ENCODE measurements at places on chromosomes 7 and 10.
A peak's percentile ranks its signal among the peaks of the same experiment; 100 is the strongest.

DNA sequence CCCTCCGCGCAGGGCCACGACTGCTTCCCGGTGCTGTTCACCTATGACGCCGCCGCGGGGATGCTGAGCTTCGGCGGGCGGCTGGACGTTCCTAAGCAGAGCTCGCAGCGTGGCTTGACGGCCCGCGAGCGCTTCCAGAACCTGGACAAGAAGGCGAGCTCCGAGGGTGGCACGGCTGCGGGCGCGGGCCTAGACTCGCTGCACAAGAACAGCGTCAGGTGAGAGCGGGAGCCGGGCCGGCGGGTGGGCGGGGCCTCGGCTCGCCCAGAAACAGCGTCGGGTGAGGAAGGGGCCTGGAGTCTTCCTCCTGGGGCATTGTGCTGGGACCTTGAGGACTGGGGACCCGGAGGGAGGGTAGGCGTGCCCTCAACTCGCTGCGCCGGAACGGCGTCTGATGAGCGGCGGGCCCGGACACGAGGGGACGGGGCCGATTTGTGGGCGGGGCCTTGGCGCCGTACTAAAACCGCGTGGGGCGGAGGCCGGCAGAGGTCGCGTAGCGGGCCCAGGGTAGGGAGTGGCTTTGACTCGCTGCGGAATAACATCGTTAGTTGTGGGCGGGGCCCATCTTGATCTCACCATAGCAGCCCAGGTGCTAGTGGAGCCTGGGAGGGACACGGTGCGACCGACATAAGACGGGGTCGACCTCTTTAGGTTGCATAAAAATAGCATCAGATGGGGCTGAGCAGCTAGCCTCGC is 15.6 kb downstream of the PDAP1 start:
- peak; percentile 88 for DNase-seq

- DNase-seq = no peak
These were observed 168.3 kb downstream of the SNX13 start for GRCh38 chr7:17771901-17772408.

GRCh38 chr7:44965441-44965903 is 13.3 kb downstream of the MYO1G start:
- no peak for DNase-seq

DNA sequence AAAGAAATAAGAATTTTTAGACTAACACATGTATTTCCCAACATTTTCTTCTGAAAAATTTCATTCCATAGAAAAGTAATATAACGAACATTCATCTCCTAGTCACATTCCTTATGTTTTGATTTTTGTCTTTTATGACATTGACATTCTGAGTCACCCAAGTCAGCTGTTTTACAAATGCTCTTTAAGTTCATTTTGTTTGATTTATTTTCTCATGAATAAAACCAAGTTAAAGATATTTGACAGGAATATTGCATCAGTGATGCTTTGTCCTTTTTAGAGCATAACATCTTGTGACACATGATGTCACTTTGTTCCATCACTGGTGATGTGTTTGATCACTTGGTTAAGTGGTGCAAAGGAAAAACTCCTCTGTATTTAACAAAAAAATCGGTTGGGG is 48.4 kb downstream of the HGF start:
- no peak for DNase-seq

GRCh38 chr7:129664029-129665012 is 52.8 kb downstream of the NRF1 start:
- DNase-seq = no peak

DNA sequence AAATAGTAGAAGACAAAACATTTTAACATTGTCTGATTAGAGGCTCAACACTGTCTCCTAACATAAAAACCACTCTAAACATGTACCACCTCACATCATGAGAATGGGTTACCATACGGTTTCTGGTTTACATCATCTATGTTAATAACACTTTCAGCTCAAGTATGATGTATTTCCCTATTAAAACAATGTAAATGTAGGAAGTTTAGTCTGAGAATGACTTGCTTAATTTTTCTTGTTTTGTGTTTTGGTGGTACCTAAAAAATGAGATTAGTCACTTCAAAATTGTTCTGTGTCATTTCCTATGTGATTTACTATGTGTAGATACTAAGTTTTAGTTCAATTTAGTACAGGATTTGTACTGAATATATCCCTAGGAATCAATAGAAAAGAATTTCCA is 195.8 kb upstream of the SEMA3C start:
- no peak for DNase-seq

DNA sequence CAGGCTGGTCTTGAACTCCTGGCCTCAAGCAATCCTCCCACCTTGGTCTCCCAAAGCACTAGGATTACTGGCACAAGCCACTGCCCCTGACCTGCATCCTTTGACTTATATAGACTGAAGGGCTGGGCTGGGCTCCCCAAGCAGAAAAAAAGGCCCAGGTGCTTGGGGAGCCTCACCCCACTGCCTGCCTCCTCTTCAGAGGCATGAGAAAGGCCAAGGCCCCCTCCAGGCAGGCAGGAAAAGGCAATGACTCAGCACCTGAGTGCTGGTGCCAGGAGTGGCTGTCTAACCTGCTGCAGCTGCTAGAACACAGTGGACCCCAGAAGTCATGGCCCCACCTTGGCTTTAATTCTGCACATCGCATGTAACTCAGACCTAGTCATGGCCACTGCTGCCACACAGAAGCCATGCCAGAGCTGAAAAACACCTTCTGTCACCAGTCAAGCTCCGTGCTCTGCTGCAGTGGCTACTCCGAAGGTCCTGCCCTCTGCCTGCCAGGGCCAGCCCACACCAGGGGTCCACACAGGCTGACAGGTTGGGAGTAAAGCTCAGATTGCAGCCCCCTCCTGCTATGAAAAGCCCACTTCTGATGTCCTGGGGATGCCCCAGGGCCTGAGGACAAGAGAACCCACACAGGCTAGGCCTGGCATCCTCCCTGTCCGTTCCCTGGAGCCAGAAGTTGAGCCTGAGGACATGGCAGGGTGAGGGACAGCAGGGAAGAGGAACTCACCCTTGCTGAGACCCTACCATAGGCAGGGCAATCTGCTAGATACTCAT is 48.5 kb downstream of the GRID1 start:
- no peak for DNase-seq

- no peak for DNase-seq
These were observed 217.1 kb downstream of the PRPF18 start for GRCh38 chr10:13803566-13804554.

DNA sequence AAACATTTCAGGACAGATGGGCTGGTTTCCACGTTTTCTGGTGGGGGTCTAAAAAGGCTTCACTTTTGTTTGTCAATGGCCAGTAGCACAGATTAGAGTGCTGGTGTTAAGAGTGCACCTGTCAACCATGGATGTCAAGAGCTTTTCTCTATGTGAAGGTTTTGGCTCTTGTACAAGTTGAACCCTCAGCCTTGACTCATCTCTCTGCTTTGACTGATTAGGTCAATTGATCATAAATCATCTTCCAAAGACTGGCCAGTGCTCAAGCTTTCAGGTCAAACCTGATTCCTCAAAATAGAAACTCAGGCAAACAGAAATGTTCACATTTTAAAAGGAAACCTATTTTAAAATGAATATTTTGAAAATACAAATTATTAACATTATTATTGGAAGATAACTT is 59.6 kb upstream of the SP4 start:
- DNase-seq = no peak

DNA sequence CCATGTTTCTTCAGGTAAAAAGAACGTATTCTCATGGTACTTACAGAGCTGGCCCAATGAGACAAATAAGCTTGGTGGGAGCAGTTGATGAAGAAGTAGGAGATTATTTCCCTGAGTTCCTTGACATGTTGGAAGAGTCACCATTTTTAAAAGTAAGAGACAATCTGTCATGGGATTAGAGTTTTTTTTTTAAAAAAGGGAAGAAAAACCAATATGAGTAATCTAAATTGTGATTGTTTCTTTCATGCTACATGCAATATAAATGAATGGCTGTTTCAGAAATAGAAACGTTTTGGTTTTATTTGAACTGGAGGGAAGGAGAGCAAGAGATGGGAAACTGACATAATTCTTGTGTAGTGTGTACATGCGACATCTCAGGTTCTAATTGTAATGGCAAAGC is 32.8 kb downstream of the TMEM60 start:
- no peak for DNase-seq

DNA sequence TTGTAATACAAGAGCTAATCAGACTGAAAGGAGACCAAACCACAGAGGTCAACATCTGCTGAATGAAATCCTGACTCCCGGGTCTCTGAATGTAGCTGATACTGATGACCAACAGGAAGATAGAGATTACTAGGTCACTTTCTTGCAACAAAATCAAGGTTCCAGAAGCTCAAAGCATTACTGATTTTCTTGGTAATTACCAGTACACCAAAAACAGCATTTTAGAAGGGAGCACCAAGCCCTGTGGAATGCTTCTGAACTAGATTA is 177.7 kb downstream of the SLC25A13 start:
- no peak for DNase-seq

- DNase-seq = no peak
These were observed 39.4 kb upstream of the ZNF488 start for GRCh38 chr10:47423476-47423875.

GRCh38 chr10:118141471-118141870 is 94.7 kb upstream of the RAB11FIP2 start:
- no peak for DNase-seq

- no peak for DNase-seq
These were observed 14.3 kb downstream of the GRK5 start for GRCh38 chr10:119221666-119222065.

DNA sequence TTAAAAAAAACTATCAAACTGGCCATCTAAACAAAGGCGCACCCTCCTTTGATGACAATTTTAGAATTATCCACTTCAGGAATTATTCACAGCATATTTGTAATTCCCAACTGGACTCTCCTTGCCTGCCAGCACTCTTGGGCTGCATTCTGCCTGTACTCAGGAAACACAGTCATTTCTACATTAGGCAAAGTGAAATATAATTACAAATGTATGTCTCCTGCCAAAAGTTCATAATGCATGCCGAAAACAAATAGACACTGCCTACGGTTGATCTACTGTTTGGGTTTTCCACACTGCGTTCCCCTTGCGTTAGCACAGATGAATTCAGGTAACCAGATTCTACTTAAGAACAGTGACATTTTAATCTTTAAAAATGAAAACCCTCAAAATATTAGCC is 1.9 kb downstream of the HGF start:
- DNase-seq = no peak

DNA sequence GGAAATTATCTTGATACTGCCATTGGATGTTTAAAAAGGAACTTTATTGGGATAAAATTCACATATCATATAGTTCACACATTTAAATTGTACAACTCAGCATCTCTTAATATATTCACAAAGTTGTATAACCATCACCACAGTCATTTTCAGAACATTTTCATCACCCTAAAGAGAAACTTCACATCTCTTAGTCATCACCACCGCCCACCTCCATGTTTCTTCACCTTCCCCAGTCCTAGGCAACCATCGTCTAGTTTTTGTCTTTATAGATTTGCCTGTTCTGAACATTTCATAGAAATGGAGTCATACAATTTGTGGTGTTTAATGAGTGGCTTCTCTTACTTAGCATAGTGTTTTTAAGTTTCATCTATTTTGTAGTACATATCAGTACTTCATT is 96.6 kb downstream of the ANKRD30A start:
- no peak for DNase-seq

GRCh38 chr7:105743351-105744090 is 132.9 kb downstream of the ATXN7L1 start:
- DNase-seq = no peak

DNA sequence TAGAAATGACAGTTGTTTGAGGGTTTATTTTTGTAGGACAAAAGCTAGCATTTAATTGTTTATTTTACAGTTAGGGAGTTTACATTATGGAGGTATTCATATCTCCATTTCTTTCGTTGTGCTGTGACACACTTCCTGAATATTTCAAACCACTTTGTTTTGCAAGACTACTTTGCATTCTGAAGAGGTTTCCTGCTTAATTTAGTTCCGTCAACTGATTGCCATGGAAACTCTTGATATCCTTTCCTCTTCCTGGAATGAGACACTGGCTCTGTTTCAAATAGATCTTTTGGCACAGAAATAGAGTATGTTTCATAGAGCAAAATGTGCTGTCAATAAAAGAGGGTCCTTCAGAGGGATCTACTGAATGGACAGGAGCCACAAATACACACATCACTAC is 159.5 kb upstream of the AGR3 start:
- no peak for DNase-seq

DNA sequence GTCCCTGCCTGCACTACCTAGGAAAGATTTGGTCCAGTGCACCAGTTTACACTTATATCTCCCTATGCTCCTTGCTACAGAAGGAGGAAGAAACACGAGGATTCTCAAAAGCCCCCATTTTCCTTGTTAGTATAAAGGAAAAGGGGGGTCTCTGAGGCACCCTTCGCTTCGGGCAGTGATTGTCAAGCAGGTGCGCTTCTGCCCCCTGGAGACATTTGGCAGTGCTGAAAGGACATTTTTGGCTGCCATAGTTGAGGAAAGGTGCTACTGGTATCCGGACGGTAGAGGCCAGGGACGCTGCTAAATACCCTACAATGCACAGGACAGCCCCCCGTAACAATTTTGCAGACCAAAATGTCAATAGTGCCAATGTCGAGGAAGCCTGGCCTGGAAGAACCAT is 193.7 kb downstream of the GFRA1 start:
- DNase-seq = no peak

- DNase-seq = no peak
These were observed 32.7 kb downstream of the PUS7 start for GRCh38 chr7:105489409-105489808.

DNA sequence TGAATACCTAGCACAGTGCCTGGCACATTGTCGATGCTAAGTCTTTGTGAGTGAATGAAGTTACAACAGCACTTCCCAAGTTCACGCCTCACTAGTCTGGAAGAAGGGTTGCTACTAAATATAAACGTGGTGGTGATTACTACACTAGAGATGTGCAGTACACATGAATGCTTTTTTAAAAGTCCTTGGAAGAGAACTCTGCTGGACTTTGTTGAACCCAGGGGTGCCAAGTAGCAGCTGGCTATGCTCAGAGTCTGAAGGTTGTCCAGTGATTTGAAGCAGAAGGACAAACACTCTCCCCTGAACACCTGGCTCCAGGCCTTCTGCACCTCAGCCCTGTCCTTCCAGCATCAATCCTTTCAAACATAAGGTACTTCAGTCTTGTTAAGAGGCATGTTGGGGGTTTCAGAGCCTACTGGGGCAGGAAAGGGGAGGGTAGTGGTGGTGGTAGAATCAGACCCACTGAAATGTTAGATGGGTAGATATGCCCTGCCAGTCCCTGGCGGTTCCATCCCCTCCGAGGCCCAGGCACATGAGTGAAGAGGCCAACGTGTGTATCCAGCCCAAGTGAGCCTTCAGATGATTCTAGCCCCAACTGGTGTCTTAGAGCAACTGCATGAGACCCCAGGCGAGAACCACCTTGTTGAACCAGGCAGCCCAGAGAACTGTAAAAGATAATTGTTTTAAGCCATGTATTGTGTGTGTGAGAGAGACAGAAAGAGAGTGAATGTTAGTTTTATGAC is 94.4 kb downstream of the TAX1BP1 start:
- no peak for DNase-seq
